ENCODE measurements at places on chromosomes 11 and 22.

DNA sequence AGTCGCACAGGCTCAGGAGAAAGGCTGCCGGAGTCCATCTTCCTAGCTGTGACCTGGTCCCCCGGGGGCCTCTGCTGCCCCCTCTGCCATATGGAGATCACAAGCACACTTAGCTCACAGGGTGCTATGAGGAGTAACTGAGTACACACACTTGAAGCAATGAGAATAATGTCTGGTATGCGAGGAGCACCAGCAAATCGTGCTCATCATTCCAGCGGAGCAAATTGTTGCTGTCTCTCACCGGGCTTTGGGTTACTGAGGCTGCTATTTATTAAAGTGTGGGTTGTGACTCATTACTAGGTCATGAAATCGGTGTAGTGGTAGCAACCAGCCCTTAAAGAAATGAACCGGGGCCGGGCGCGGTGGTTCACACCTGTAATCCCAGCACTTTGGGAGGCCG, 48.1 kb upstream of the EIF3D start:
- DNase-seq, result no peak

DNA sequence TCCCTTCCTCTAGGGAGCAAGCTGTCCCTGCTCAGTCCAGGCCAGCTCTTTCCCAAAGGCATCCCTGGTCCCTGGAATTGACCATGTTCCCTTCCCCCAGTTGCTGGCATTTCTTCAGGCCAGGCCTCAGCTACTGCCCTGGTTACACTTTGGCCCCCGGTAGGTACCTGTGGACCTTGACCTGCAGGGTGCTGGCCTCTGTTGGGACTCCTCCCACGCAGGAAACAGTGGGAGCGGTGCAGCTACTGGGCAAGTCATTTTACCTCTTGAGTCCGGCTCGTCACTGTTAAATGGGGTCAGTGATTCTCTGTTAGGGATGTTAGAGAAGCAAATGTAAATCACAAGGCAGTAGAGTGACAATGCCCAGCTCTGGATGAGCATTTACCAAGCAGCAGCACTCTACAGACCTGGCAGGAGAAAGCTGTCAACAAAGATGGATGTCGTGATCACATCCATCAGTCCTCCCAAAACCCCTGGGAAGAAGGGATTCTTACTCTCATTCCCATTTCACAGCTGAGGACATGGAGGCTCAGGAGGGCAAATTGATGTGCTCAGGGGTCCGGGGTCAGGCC, 16.9 kb downstream of the MYO7A start:
- no peak for DNase-seq

DNA sequence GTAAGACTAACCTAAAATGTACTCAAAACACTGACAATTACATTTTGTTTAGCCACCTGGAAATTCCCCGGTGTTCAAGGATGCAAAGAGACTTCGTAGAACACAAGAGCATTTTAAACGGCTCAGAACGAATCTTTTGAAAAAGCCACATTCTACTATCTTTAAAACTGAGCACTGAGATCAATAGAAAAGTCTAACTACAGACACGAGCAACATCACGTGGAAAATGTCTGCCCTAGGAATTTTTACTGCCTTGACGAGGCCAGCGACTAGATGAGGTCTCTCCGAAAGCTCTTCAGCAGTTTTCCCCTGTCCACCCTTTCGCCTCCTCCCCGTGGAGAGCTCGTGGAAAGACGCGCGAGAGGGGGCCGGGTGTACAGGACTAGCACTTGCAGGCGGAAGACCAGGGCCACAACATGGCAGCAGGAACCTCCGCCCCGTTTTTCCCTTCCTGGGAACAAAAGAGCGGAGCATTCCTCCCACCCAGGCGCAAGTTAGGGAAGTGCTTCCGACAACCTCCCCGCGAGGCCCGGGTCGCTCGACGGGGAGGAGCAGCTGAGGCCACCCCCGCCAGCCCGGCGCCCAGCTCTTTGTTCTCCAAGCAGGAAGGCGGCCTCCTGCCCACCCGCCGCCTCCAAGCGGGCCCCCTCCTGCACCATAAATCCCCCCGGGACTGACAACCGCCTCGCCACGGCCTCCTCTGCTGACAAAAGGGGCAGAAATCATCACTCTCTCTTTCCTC, 1.1 kb downstream of the EIF4G2 start:
- DNase-seq, result peak; percentile 38

GRCh38 chr11:80529726-80530125, 1088.9 kb upstream of the TENM4 start:
- no peak for DNase-seq

DNA sequence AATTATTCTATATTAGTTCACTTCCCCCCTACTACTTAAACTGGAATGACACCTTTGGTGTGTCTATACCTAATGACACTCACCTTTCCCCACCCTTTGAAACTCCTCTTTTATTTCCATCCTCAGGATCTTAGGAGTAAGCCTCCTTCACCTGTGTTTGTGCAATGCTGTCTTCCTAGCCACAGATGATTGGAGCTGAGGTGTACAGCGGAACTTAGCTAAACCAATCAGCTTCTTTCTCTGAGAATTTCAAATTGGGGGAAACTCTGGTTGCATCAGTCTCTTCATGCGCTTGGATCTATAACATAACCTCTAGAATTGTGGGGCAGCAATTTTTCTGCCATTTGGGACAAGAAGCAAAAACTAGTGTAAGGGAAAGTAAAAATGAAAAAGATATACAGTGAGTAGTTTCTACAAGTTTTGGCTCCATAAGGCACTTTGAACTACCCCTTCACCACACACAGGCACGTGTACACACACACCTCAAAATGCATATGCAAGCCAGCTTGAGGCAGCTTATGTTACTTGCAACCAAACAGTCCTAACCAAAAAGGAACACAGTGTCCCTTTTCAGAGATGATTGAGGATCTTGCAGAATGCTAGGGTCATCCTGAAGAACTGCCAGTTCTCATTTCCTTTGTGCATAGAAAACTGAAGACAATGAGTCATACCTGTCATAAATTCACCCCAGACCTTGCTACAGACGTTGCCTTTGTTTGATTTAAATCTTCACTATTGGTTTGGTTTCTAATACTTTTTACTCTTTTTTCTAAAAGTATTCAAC, 36.0 kb upstream of the LDLRAD3 start:
- no peak for DNase-seq

- DNase-seq, result no peak
Measured at GRCh38 chr11:2318123-2318522, 16.3 kb downstream of the TSPAN32 start.

DNA sequence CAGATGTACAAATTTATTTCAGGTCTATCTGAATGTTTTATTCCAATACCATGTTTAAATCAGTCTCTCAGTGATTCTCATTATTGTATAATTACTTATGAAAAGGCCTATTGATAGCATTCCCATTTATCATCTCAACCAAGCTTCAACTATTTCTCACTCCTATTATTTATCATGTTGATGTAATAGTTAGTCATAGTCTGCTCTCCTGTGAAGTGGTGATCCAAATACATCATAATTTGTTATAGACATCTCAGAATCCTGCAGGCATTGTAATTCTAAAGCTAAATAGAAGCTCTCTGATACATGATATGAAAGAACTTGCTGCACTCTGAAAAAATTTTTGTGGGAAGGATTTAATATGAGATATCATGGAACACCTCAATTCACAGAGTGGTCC, 21.8 kb upstream of the OR8G1 start:
- DNase-seq, result no peak

- DNase-seq, result no peak
Measured at GRCh38 chr11:63770763-63771162, 2.2 kb upstream of the ZFTA start.

DNA sequence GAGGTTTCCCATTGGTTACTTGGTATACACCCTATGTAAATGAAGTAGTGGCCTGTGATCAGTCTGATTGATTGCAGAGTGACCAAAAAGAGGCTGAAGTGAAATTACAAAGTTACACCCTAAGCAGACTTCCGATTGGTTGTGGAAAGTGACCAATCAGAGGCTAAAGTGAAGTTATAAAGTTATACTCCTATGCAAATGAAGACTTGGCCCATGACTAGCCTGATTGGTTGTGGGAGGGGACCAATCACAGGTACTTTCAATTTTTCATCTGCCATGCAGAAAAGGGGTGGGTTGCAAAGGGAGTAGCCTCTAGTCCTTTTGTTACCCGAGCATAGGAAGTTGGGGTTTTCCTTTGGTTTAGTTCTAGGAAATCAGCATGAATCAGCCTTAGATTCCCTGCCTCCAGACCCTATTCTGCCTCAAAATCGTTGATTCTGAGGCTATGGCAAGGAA, 18.1 kb upstream of the CSTF3 start:
- no peak for DNase-seq

- DNase-seq, result no peak
Measured at GRCh38 chr11:74686792-74687191, 44.4 kb downstream of the CHRDL2 start.

DNA sequence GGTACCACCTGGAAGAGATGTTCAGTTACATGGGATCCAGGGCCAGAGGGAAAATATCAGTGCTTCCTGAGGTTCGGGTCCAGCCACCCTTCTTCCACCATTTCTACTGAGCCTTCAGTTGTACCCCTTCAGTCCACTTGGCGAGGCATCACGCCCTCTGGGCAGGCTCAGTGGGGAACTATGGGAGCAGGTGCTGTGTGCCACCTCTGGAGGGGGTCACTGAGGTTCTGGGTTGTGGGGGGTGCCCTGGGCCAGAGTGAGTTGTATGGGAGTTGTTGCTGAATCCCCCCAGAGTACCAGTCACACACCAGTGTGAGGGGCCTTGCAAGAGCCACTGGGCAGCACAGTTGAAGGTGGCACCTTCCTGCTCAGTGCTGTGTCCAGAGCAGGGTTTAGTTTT, 2.7 kb upstream of the SREBF2 start:
- DNase-seq, result no peak

DNA sequence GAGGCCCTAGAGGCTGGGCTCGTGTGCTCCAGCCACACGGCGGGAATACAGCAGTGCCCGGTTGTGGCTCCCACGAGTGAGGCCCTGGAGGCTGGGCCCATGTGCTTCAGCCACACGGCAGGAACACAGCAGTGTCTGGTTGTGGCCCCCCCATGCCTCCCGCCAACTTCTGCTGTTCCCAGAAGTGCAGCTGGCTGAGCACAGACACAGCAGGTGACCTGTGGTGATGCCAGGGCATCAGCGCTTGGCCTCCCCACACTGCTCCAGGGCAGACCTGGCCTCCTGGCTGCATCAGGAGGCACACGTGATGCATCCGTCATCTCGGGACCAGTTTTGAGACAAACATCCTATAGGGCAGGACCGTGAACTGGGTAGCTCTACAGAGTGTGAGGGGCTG, 110.3 kb downstream of the KCNQ1OT1 start:
- DNase-seq, result no peak

DNA sequence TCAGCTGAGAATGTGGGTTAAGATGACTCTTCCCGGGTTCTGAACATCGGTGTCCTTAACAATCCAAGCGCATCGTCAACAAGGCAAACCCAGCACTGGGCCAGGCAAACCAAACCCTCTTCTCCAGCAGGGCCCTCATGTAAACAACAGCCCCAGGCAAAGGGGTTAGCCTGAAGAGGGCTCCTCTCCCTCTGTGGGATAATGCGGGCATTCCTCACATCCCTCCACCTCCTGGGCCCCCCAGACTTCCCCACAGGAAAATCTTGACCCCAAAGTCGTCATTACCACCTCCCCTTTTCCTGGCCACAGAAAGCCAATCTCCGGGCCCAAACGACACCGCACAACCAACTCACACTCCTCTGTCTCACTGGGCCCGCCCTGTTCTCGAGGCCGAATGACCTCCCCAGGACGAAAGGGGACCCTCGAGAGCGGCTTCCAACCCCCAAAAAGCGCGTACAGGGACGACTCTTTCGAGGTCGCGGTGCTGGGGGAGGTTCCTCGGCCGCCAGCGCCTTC, 566 bp downstream of the DDB1 start:
- DNase-seq, result no peak

DNA sequence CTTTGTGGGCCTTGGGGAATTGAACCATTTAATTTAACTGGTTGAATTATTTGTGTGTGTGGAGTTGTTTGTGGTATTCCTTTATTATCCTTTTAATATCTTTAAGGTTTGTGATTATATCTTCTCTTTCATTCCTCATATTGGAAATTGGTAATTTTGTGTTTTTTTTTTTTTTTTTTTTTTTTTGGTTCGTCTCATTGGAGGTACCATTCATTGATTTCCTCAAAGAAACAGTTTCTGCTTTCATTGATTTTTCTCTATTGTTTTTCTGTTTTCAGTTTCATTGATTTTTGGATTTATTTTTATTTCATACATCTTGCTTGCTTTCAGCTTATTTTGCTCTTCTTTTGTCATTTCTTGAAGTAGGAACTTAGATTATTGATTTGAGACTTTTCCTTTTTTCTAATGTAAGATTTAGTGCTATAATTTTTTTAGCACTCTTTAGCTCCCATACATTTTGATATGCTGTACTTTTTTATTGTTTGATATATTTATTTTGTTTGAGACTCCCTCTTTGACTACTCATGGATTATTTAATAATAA, 31.0 kb upstream of the MAPK1 start:
- no peak for DNase-seq

DNA sequence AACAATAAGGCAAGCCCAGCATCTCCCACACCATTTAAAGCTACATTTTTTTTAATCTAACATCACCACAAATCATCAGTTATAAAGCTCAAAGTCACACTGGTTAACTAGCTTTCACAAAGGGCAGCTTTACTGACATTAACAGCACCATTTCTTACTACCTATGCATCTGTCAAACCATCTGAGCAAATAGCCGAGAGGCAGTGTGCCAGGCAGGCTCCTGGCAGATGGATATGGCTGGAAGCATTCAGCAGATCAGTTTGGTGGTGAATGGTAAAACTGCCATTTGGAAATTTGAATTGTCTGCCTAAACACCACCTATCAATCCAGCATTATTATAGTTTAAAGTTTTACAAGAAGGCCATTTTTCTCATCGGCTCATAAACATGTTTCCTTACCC, 131.2 kb downstream of the TTC28 start:
- no peak for DNase-seq

- no peak for DNase-seq
Measured at GRCh38 chr11:46457659-46458424, 66.3 kb upstream of the CHRM4 start.

DNA sequence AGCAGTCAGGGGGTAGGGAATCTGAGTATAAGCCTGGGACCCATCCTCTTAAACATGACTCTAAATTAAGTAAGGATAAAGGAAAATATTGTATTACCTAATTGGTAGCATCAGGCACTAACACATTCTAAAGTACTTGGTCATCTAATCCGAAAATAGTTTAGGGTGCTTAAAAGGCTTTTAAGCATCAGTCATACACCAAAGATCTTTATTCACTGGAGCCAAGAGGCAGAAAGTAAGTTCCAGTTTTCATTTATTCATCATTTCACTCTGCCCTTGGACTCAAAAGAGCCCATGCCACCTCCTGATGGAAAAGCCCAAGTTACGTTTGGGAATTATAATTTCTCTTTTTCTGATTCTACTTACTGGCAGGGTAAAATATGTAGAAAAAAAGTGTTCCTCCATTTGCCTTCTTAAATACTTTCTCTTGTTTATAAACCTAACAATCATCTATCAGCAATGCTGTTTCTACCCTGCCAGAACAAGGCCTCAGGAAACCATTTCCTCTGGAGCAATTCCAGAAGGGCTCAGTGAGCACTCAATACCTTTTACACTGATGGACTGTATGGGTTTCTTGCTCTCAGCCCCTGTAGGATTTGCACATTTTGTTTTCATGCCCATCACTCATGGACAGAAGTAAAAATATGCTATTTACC, 120.1 kb upstream of the SLC5A12 start:
- DNase-seq, result no peak
